Activated T-helper 17 cell treated with anti-CD3 and anti-CD28 coated beads, Interleukin-2, amount 50 U/mL, for 72 hours (primary cell): ENCODE measurements at places on chromosomes 6 and 20. TPM values are rescaled to one million over a fixed set of nuclear protein-coding genes. Genes with fewer than 3 reads are reported as not detected.

Gene LHFPL5
- total RNA-seq = 0.21 TPM

DNA sequence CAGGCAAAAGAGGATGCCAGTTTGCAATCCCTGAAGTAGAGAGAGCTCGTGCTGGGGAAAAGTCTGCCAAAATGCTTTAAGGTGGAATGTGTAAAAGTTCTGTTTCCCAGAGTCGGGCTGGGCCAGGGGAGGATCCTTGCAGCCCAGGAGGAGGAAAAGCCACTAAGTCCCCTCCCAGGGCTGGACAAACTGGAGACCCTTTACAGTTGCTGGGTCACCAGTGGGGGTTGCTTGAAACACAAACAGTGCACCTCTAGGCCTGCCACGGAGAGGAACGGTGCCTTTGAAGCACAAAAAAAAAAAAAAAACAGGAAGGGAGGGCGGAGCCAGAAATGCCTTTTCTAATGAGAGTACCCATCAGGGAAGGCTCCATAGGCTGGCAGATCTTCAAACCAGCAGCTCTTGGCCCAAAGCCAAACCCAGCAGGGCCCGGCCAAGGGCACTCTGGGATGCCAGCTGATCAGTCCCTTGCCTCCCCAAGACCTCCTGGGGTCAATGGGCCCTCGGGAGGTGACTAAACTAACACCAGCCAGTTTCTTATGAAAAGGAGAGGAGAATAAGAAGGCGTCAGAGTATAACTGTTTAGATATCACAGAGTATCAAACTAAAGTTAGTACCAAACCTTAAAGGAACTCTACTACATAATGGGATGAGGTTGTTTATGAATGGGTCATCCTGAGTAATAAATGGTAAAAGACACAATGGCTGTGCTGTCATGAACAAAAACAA lies 23.7 kb downstream of the HLA-A start:
- peak; percentile 72 for ATAC-seq

- no peak for ATAC-seq
Observed at GRCh38 chr6:55560290-55560885, 18.6 kb downstream of the HMGCLL1 start.

GRCh38 chr6:151209071-151209831 lies 30.5 kb upstream of the AKAP12 start:
- no peak for ATAC-seq

GRCh38 chr20:45969712-45970634 lies 2.0 kb downstream of the ZNF335 start:
- ATAC-seq = no peak

- ATAC-seq = no peak
Observed at GRCh38 chr6:5012519-5012918, 8.7 kb upstream of the RPP40 start.

GRCh38 chr6:24339932-24340331 lies 17.9 kb downstream of the DCDC2 start:
- no peak for ATAC-seq
